ENCODE measurements at places on chromosomes 4 and X.

DNA sequence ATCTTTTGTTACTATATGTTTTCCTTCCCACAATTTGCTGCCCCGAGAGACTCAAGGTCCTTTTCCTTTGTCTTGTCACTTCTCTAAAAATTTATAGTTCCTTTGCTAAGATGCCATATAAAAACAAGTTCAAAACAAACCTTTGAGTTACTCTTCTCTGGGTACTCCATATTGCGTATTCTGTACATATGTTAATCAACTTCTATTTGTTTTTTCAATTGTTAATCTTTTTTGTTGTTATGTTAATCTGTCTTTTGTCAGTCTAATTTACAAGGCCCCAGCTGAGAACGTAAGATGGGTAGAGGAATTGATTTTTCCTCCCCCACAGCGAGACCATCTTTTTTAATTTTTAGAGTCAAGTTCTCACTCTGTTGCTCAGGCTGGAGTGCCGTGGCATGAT is 7.2 kb upstream of the PPEF2 start:
- DNase-seq, result no peak

GRCh38 chrX:116239944-116240840 is 69.6 kb downstream of the AGTR2 start:
- DNase-seq, result no peak

- no peak for DNase-seq
Measured at GRCh38 chr4:139253713-139254112, 26.3 kb downstream of the MGARP start.

DNA sequence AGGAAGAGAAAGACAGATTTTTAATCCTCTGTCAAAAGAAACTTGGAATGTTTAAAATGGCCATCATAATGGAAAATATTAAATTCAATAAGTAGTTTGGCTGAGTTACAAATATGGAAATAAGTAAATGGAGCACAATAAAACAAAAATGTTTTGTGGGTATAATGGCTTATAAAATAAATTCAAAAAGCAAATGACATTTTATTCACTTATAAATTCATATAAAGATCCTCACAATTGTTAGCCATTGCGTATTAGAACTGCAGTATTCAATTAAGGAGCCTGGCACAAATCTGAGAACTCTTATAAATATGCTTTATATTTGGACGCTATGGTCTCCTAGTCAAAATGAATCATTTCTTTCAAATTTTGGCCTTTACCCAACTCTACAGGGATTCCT is 339.0 kb upstream of the PABPC4L start:
- DNase-seq, result no peak

GRCh38 chr4:88802138-88802537 is 104.5 kb upstream of the NAP1L5 start:
- DNase-seq, result no peak

DNA sequence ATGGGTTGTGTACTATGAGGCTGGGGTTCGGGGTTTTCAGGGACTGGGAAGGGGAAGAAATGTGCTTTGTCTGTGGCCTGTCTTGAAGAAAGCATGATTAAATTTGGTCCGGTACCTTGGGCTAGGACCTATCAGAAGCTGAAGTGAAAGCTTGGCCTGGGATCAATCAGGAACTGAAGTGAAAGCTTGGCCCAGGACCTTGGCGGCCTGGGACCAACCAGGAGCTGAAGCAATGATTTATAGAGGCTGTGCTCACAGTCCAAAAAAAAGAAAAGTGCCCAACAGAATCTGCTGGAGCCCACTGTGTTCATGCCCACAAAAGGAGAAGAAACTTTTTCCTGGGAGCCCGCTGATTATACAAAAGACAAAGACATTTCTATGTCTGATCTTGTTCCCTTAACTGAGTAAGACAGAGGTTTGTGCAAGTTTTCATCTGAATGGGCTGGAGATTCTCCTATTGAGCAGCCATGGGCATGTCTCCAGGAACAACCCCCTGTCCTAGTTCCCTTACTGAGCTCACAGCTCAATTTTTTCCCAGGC is 1427.9 kb downstream of the FAM133A start:
- DNase-seq, result no peak

DNA sequence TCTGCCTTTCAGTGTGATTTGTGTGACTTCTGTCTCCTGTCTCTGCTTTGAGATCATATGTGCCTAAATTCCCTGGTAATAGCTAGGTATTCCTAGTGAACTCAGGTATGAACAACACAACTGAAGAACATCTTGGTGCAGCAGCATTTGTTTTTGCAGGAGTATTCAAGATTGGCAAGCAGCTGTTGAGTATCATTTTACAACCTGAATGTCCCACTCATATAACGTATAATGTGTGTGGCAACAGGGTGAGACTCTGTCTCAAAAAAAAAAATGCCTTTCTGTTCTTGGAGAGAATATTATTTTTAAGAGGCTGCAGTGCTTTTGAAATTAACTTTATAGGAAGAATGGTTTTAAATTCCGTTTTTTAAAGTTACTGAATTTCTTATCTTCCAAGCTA is 7.7 kb downstream of the LSM6 start:
- no peak for DNase-seq

GRCh38 chr4:26058537-26058936 is 144.5 kb downstream of the SMIM20 start:
- DNase-seq, result no peak

DNA sequence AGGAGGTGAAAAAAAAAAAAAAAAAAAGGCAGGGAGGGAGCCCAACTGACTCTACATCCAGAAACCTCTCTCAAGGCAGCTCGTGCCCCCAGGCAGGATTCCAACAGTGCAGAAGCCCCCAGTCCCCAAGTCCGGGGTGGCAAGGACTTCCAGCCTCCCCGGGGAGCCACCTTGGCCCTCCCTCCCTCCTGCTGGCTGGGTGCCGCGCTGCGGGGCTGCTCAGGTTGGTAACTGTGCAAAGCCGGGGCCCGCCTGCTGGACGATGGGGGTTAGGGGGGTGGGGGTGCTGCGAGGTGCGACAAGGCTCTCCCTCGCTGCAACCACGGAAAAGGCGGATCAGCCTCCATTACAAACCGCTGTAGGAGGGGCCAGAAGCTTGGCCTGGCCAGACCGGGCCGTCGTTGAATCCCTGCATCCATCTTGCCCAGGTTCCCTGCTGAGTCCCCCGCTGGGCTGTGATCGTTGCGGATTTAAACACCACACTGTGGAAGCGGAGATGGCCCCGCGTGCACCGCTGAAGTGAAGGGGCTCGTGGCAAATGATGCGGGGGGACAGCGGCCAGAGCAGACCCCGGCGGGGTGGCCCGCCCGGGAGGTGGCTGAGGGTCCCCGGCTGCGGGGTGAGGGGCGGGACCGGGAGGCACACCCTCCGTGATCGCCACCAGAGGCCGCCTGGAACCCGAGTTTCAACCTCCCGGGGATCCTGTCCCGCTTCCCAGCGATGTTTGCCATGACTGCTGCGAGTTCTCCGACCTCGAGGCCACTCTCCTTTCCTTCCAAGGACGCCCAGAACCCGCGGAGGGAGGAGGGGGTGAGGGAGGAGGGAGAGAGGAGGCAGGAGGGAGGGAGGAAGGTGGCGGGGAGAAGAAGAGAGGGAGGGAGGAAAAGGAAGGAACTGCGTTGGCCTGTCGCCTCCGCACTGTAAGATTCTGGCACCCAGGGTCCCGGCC is 58.0 kb upstream of the DDX3X start:
- peak; percentile 53 for DNase-seq

DNA sequence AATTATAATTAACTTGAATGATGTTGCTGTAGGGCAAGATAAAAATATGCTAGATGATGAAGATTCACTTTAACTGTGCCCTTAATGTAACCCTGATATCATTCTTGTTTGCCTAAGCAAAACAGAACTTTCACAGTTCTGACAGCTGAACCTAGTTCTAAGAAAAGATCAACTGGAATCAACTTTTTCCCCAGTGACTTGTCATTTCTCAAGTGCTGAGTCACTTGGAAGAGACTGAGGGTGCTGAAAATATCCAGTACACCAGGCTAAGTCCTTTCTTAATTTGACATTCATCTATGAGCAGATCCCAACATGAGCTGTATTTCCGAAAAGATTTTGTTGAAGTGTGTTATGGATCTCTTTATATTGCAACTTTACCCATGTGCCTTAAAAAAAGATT is 140.4 kb downstream of the MID1IP1 start:
- DNase-seq, result no peak

Data from CD4-positive, alpha-beta T cell treated with Interleukin-1 beta for 1 hour (primary cell).